Glomerular endothelial cell (primary cell): ENCODE measurements at places on chromosomes 6 and 20.

DNA sequence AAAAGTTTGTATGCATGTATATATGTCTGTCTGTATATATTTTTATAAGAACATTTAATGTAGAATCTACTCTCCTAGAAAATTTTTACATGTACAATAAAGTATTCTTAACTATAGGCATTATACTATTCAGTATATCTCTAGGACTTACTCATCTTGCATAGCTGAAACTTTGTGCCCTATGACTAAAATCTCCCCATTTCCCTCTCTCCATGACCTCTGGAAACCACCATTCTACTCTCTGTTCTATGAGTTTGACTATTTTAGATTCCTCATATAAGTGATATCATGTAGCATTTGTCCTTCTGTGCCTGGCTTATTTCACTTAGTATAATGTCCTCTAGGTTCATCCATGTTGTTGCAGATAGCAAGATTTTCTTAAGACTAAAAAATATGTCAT, 205.1 kb upstream of the SMLR1 start:
- no peak for DNase-seq

- DNase-seq, result no peak
Observed at GRCh38 chr20:17720755-17721154, 21.0 kb downstream of the BANF2 start.

DNA sequence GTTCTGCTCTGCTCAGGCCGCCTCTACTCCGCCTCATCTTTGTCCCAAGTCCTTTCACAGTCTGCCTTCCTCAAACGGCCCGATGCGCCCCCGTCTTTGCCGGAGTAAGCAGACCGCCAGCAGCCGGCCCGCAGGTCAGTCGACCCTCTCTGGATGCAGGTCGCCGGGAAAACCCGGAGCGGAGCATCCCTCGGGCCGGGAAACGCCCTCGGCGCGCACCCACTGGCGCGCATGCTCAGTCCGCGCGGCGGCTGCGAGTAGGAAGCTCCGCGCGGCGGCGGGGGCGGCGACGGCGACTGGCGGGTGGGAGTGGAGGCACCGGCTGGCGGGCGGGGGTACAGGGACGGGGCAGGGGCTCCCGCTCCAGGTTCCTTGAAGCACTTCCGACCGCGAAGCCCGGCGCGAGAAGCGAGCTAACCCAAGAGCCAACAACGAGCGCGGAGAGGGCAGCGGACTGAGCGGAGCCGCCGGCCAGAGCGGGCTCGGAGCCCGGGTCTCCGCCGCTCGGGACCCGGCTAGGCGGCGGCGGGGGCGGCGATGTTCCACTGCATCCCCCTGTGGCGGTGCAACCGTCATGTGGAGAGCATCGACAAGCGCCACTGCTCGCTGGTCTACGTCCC, at the start of gene LRRC1:
LRRC1 (plus strand) TSS at position 286 of the 620 bp plus-strand sequence; CDS start at position 538, 252 bp downstream.
- no peak for DNase-seq

DNA sequence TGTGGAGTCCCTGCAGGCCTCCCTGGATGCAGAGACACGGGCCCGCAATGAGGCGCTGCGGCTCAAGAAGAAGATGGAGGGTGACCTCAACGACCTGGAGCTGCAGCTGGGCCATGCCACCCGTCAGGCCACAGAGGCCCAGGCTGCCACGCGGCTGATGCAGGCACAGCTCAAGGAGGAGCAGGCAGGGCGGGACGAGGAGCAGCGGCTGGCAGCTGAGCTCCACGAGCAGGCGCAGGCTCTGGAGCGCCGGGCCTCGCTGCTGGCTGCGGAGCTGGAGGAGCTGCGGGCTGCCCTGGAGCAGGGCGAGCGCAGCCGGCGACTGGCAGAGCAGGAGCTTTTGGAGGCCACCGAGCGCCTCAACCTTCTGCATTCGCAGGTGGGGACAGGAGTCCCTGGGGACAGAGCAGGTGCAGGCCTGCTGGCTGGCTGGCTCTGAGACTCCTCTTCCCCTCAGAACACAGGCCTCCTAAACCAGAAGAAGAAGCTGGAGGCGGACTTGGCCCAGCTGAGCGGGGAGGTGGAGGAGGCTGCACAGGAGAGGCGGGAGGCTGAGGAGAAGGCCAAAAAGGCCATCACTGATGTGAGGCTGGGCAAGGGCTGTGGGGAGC, 44.7 kb downstream of the MYH7B start:
- no peak for DNase-seq

DNA sequence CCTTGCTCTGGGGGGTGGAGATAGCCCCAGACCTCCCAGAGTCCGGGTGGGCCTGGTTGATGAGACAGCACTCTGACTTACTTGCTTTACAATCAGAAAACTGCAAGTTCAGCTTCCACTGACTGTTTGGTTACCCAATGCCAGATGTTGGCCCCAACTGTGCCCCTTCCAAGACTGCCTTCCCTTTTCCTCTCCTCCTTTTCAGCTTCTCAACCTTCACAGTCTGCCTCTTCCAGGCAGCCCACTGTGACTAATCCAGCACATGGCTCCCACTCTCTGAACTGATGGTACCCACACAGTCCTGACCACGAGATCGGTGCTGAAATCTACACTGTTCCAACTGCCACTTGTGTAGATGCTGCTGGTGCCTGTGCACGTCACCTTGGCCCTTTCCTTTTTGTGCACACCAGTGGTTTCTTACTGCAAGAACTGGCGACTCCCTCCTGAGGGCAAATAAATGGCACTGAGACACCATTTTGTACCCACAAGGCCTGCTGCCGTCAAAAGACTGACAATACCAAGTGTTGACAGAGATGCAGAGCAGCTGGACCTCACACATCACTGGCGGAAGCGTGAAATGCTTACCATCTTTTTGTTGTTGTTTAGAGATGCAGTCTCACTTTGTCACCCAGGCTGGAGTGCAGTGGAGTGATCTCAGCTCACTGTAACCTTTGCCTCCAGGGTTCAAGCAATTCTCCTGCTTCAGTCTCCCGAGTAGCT, 1.8 kb upstream of the ARFGAP1 start:
- DNase-seq, result no peak

DNA sequence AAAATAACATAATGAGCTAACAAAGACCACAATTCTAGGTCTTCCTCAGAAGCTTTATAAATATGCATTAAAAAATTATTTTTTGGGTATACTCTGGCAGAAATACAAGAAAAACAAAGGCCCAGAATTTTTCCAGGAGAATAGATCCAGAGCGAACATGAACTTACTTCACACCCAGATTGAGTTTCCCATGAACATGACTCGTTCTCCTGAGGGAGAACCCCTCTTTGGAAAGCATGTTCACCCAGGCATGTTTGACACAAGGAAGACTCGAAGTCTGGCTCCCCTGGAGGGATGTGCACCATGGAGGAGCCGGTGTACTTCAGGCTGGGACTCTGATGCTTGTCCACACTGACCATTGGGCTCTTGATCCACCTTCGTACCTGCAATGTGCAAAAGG, 56.1 kb downstream of the SGK1 start:
- DNase-seq, result no peak

DNA sequence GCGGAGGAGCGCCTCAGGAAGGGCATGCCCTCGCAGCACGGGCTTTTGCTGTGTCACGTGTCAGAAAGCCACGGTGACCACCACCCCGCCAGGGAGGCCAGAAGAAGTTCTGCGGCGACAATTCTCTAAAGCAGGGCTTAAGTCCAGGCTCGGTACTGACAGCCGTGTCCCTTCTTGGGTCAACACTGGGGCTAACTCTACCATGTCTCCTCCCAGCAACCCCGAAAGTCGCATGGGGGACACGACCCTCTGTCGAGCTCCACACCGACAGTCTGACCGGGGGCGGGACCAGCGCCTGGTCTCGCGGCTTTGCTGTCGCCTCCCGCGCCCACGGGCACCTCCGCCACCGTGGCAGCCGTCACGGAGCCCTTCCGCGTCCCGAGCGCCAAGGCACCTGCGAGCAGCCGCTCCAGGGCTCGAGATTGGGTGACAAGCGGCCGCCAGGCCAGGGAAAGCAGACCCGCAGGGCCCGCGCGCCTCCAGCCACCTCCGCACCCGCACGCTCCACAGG, 534 bp downstream of the NANP start:
- DNase-seq, result no peak

GRCh38 chr6:14903176-14904038, 342.5 kb upstream of the JARID2 start:
- DNase-seq, result no peak

GRCh38 chr6:48240287-48240686, 129.3 kb upstream of the PTCHD4 start:
- no peak for DNase-seq
